ENCODE measurements at places on chromosomes 2 and 18.

DNA sequence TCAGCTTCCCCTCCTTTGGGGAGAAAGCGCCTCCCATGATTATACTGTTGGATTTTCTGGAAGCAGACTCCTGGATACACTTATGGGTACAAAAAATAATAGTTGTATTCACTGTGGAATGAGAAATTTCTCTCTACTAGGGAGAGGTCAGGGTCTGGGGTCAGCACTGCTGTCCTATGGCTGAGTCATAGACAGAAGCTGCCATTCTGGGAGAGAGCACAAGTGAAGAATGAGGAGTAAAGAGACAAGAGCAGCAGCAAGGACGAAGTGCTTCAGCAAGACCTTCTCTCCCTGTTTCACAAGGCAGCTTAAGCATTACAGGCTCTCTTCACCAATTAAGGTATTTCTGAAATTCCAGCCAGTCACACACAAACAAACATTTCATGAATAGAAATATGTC lies 10.1 kb upstream of the UNC80 start:
- no peak for DNase-seq

DNA sequence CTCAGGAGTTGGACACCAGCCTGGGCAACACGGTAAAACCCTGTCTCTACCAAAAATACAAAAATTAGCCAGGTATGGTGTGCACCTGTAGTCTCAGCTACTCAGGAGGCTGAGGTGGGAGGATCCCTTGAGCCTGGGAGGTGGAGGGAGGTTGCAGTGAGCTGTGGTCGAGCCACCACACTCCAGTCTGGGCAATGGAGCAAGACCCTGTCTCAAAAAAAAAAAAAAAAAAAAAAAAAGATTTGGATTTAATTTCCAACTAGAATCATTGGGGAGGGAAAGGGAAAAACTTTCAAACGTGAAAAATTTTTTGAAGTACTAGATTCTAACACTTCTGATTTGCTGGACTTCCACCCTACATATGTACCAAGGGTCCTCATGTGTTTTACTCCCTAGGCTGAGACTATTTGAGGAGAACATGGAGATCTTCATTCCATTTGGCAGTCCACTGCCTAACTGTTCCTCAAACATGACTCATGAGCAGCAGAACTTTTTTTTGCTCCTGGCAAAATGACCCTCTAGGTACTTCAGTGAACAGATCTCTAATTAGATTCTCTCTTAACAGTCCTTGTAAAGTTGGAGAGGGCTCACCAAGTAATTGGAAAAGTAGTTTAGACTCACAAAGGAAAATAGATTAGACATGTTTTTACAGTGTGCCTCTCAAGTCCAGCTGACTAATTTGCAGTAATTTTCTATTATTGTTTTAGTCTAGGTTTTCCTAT lies 267.6 kb downstream of the METTL4 start:
- DNase-seq = no peak

DNA sequence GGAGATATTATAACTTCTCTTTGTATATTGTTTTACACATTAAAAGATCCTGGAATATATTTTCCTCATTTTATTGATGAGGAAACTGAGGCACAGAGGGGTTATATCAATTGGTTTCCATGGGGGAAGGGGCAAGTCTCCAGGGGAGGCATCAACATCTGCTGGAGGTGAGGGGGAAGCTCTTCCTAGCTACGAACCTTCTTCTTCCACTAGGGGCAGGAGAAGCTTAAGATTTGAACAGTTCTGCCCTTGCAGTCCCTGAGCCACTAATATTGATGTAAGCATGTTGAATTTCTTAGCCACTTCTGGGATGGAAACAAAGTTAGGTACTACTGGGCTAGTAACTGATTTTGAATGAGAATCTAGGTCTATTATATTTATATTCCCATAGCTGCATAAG lies 140.1 kb upstream of the AQP4 start:
- DNase-seq = peak; percentile 69

- no peak for DNase-seq
Observed at GRCh38 chr2:101802329-101802728, 104.8 kb downstream of the MAP4K4 start.

DNA sequence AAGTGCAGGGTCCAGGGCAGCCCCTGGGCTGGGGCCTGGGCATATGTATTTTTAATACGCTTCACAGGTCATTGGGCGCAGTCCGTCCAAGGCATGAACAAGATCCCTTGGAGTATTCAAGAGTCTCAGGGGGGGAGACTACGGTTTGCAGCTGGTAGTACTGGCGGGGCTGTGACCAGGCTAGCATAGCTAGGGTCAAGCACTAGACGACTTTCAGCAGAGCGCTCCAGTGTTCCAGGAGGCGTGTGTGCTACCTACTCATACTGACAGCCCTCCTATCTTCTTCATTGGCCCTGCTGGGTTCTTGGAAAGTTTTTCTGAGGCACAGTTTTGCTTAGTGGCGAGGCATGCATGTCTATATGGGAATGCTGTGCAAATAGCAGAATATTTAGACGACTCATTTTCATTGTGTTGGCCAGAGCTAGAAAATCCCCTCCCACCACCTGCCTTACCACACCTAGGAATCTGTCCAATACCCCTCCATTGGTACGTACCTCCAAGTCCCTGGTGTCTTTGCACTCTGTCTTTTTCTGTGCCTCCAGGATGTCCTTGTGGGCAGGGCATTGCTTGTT lies 68.2 kb downstream of the GLI2 start:
- DNase-seq = no peak

DNA sequence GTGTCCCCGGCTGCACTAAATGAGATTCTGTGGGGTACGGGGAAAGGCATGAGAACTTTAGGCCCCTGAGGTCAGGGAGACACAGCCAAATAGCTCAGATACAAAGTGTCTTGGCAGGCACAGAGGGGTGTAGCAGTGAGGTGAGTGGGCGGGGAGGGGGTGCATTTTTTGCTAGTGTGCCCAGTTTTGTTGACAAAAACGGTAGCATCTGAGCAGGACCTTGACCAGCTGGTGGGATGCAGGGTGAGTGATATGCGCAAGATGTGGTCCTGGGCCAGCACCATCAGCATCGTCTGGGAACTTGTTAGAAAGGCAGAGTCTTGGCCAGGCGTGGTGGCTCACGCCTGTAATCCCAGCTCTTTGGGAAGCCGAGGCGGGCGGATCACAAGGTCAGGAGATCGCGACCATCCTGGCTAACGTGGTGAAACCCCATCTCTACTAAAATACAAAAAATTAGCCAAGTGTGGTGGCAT lies 127.3 kb upstream of the LGALSL start:
- DNase-seq = no peak

GRCh38 chr2:154466226-154466625 lies 232.3 kb upstream of the KCNJ3 start:
- no peak for DNase-seq
